Sigmoid colon (tissue), 7 donors: ENCODE measurements at places on chromosomes 5 and 9. TPM values are rescaled to one million over a fixed set of nuclear protein-coding genes. Genes with fewer than 3 reads are reported as not detected.

Gene PALM2AKAP2
- total RNA-seq = 0.66 TPM

Gene SLCO4C1
- not detected for total RNA-seq

Gene NTRK2
- total RNA-seq = 3.0 TPM

Gene RASGRF2
- 9.5 TPM for total RNA-seq

Gene DHFR
- 8.2 TPM for total RNA-seq

Gene PCDHGA6
- total RNA-seq = 5.8 TPM

Gene ACOT12
- total RNA-seq = not detected

Gene S1PR3
- 11.4 TPM for total RNA-seq

Gene PPP2R2B
- 14.4 TPM for total RNA-seq

Gene PHF24
- total RNA-seq = 1.1 TPM

Gene IL13
- not detected for total RNA-seq

Gene SCGB3A2
- not detected for total RNA-seq

Gene PCDHB4
- 5.3 TPM for total RNA-seq
